CD4-positive, alpha-beta T cell treated with Interleukin-10 for 1 hour (primary cell): ENCODE measurements at places on chromosomes 16 and 17.

DNA sequence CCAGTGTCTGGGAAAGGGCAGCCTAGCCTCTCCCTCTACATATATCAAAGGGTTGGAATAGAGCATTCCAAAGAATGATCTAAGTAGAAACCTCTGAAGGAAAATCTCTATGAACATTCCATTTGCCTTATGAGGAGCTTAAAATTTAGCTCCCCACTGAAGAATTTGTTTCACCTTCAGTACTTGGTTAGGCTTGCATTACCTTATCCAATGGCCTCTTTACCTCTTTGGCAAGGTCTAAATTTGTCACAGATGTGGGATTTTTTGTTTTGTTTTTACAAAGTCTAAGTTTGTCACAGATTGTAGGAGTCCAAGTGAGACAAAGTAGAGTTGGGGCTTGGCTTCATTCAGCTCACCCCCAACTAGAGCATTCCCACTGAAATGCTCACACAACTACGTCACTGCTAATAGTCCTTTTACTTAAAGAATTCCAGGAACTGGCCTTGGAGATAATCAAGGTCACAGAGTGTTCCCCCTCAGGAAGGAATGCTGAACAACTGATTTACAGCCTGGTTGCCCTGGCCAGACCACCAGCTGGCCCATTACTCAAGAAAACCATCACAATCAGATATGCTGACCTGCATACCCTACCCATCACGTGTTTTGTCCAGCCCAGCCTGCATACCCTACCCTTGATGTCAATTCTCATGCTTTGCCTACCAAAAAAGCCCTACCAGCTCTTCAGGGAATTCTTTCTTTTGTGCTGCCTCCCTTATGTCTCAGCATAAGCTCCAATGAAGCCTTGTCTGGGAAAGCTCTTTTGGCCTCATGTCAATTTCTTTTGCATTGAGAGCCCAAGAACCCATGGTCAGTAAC, 26.5 kb upstream of the PPM1D start:
- no peak for DNase-seq

- DNase-seq = no peak
These were observed 2.6 kb downstream of the GLIS2 start for GRCh38 chr16:4318451-4318910.

GRCh38 chr17:28384281-28385036, 13.0 kb downstream of the SARM1 start:
- DNase-seq = peak; percentile 61

- DNase-seq = no peak
These were observed 16.4 kb upstream of the KDM6B start for GRCh38 chr17:7817643-7817964.

- DNase-seq = no peak
These were observed 215.7 kb upstream of the CIBAR2 start for GRCh38 chr16:85327731-85328675.

DNA sequence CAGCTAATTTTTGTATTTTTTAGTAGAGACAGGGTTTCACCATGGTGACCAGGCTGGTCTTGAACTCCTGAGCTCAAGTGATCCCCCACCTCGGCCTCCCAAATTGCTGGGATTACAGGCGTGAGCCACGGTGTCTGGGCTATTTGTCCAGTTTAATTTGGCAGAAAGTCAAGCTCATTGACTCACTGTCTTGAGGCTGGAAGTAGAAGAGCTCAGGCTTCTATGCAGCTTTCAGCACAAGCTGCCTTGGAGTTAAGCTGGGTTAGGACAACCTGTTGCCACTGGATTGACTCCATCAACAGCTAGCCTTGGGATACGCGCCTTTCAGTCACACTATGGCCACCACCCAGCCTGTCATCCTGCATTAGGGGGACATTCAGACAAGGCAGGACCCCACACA, 76.2 kb upstream of the DNAH17 start:
- no peak for DNase-seq

GRCh38 chr17:59490216-59490615, 75.2 kb upstream of the DHX40 start:
- DNase-seq = no peak

GRCh38 chr17:521561-522325, 169.1 kb upstream of the RPH3AL start:
- no peak for DNase-seq

GRCh38 chr16:10009684-10010083, 172.5 kb downstream of the GRIN2A start:
- DNase-seq = no peak

GRCh38 chr16:9256196-9256595, 164.8 kb downstream of the HAPSTR1 start:
- DNase-seq = peak; percentile 5

DNA sequence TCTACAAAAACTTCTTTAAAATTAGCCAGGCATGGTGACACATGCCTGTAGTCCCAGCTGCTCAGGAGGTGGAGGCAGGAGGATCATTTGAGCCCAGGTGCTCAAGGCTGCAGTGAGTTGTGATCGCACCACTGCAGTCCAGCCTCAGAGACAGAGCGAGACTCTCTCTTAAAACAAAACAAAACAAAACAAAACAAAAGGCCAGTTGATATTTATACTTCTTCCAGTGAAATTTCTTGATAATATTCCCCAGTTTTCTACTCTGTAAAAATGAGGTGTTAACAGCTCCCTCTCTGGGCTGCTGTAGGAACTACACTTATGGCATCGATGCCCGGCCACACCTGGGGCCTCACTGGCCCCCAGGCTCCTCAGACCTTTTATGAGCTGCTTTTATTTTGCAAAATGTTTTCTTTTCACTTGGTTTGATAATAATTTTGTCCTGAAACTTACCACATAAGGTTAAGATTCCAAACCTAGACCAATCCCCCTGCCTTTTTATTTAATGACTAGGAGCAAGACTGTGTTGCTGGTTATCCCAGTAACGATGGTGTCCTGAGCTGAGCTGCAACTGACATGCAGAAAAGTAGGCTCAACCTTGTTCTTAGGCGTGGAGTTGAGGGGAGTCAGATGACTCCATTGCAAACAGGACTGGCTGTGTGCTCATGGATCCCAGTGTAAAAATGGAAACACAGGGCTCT, 17.6 kb downstream of the MAPK8IP3 start:
- DNase-seq = peak; percentile 59

DNA sequence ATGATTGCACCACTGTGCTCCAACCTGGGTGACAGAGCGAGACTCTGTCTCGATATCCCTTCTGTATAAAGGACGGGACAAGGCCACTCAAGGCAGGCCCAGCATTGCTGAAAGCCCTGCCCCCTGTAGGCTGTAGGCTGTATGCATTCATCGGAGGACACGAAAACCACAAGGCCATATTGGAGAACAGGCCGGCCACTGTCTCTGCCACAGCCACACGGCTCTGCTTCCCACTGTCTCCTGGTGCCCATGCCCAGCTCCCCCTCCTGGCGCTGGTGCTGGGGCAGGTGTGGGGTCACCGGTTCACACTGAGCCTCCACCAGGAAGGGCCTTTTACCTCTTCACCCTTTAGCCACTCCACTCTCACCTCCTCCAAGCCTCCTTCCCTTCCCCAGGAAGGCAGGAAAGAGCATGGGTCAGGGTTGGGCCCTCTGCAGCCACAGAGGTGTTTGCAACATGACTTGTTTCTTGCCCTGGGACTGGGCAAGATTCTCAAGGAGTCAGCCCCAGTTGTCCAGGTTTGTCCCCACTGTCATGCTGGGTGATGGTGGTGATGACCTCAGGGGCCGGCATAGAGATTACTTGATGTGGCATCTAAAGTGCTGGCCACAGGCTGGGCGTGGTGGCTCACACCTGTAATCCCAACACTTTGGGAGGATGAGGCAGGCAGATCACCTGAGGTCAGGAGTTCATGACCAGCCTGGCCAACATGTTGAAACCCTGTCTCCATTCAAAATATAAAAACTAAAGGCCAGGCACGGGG, 5.3 kb upstream of the NTN3 start:
- no peak for DNase-seq

DNA sequence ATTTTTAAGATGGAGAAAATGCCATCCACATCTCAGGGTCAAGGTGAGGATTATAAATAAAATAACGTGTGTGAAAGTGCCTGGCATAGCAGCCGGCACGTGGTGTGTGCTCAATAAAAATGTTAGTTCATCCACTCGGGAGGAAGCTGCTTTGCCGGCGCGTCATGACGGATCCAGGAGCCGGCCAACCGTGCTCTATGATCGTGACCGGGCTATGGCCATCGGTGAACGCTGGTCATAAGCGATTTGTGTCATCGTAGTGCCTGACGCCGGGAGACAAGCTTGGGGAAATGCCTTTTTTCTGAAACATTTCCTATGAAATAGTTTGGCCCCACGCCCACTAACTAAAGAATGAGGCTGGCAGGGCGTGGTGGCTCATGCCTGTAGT, 74.0 kb downstream of the CMC2 start:
- no peak for DNase-seq

- peak; percentile 31 for DNase-seq
These were observed 4.5 kb upstream of the SNX20 start for GRCh38 chr16:50685462-50686063.

DNA sequence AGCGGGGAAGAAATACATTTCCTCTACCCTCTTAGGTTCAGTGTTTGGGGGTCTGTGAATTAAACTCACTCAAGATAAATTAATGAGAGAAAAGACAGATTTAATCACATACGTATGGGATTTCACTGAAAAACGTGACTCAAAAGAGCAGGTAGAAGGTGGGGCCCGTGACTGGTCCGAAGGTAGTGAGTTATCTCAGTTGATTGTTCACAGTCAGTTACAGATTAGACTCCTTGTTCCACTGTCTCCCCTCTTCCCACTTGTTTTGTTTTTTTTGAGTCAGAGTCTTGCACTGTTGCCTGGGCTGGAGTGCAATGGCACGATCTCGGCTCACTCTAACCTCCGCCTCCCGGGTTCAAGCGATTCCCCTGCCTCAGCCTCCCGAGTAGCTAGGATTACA, 301.2 kb downstream of the SEC14L1 start:
- no peak for DNase-seq

DNA sequence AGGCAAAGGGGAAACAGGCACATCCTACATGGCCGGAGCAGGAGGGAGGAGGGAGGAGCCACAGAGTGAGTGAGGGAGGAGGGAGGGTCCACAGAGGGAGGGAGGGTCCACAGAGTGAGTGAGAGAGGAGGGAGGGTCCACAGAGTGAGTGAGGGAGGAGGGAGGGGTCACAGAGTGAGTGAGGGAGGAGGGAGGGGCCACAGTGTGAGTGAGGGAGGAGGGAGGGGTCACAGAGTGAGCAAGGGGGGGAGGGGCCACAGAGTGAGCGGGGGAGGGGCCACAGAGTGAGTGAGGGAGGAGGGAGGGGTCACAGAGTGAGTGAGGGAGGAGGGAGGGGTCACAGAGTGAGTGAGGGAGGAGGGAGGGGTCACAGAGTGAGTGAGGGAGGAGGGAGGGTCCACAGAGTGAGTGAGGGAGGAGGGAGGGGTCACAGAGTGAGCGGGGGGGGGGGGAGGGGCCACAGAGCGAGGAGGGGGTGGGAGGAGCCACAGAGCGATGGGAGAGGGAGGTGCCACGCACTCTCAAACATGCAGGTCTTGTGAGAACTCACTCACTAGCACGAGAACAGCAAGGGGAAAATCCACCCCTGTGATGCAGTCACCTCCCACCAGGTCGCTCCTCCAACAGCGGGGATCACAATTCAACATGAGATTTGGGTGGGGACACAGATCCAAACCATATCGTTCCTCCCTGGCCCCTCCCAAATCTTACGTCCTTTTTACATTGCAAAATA, 24.3 kb upstream of the CDH15 start:
- no peak for DNase-seq
